ENCODE measurements at places on chromosomes 1 and 21. TPM values are rescaled to one million over a fixed set of nuclear protein-coding genes. Genes with fewer than 3 reads are reported as not detected.

Gene EPHA10
- total RNA-seq: 4.8 TPM

Gene CORT
- 0.59 TPM for total RNA-seq

Gene GNPAT
- total RNA-seq: 53.9 TPM

Gene USP24
- 54.6 TPM for total RNA-seq

Gene TNFAIP8L2
- not detected for total RNA-seq

Gene POLR3GL
- 13.2 TPM for total RNA-seq

Gene SIM2
- 4.8 TPM for total RNA-seq

Gene DDR2
- 4.4 TPM for total RNA-seq

Gene SYT11
- 419 TPM for total RNA-seq

Gene CGN
- total RNA-seq: 2.0 TPM

Gene AADACL3
- not detected for total RNA-seq

Gene C1orf56
- 1.8 TPM for total RNA-seq

Gene NFASC
- total RNA-seq: 301 TPM

Gene ARID4B
- total RNA-seq: 65.9 TPM
